CD4-positive, alpha-beta T cell treated with Interleukin-15 for 4 hours (primary cell): ENCODE measurements at places on chromosomes 4 and X.

GRCh38 chr4:125420526-125420925, 105.8 kb downstream of the FAT4 start:
- DNase-seq: no peak

DNA sequence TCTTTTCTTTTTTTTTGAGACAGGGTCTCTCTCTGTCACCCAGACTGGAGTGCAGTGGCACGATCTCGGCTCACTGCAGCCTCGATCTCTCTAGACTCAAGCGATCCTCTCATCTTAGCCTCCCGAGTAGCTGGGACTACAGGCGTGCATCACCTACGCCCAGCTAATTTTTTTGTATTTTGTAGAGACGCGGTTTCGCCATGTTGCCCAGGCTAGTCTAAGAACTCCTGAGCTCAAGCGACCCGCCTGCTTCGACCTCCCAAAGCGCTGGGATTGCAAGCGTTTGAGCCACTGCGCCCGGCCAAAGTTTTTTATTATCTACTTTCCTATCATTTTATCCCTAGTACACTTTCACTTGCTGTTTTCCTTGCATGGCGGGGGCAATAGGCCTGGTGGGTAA, 1.4 kb downstream of the UBA6 start:
- DNase-seq: no peak

DNA sequence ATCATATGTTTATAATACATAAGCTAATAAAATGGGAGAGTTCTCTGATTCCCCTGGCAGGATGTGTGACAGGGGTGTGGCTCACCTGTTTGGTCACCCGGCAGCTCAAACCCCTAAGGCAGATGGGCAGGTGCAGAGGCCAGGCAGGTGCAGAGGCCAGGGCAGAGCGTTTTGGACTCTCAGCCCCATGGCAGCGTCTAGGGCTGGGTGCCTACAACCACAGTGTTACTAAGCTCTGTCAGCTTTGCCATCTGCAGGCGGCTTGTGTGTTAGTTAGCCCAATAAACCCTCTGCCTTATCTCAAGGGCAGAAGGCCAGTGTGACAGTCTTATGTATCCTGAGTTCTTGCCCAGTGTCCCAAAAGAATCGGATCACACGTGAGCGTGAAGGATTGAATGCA, 54.0 kb upstream of the UGT2B15 start:
- DNase-seq: no peak

DNA sequence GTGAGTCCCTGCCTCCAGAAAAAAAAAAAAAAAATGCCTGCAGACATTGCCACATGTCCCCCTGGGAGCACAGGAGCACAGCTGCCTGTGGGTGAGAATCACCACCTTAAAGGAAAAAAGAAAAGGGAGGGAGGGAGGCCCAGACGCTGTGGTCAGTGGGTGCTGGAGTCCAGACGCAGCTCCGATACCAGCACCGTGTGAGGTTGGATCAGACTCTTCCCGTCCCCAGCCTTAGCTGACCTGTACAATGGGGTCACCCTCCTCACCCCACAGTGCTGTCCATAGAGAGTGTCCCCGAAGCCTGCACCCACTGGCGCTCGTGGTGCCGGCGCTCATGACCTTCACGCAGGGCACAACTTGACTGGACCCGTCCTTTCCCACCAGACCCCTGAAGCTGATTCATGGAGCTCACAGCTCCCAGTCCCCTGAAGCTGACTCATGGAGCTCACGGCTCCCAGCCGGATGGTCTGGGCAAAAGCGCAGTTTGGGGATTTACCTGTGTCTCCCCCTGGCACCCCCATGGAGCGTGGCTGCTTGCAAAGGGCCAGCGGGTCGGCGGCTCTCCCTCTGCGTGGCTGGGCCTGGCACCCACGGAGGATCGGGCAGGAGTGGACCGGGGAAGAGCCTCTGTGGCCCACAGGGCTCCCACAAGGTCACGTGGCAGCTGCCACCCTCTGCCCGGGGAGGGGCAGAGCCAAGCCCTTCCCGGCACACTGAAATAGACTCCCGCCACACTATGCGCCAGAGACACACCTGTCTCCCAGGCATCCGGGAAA, 31.4 kb downstream of the ABLIM2 start:
- no peak for DNase-seq

- no peak for DNase-seq
Observed at GRCh38 chr4:13325744-13326143, 158.4 kb downstream of the RAB28 start.

DNA sequence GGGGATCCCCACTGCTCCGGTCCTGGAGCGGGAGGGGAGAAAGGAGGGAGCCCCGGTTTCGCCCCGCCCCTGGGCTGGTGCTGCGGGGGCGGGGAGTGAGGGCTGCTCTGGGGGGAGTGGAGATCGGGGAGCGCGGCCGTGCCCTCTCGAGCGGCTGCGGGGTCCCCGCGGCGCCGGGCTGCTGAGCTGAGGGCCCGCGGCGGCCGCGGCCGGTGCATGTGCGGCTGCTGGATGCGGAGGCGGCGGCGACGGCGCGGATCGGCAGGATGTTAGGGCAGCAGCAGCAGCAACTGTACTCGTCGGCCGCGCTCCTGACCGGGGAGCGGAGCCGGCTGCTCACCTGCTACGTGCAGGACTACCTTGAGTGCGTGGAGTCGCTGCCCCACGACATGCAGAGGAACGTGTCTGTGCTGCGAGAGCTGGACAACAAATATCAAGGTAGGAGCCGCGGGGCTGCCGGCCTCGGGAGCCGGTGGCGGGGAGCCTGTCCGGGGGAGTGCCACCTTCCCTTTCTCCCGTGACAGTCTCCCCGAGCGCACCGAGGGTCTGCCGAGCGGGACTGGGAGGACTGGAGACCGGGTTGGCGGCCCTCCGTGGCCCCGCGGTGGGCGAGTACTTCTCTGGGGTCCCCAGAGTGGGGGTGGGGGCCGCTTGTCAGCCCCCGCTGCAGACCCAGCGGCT, at the start of gene ING2:
TSS of gene ING2 (plus strand) at position 129 of the 681 bp plus-strand sequence. CDS start at position 267, 138 bp downstream.
- DNase-seq: no peak

DNA sequence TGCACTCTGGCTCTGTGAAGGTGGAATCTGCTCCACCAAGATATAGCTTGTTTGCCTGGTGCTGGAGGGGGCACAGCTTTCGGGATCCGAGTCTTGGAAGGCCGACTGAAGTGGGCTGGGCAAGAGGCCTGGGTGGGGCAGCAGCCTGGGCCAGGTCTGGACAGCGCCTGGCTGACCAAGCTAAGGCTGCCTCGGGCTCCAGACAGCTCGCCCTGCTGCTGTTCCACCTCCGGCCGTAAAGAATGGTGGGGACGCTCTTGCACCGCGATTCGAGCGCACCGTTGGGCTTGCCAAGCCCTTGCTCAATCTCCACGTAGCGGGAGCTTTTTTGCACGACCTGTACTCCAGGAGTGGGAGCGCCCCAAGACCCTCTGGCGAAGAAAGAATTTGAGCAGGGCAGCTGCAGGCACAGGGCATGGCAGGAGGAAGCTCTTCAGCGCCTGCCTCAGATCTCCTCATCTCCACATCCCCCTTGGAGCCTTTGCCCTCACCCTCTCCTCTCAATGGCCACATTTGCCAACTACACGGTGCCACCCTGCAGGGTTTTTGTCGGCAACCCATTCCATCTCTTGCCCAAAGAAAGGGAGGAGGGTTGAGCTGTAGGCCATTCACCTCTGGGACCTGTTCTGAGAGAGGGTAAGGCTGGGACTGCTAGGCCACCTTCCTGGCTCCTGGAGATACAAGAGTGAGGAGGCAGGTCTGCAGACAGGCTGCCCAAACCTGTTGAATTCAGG, 18.9 kb downstream of the CNGA2 start:
- DNase-seq: no peak

GRCh38 chr4:99024481-99025275, 29.2 kb downstream of the METAP1 start:
- DNase-seq: no peak

DNA sequence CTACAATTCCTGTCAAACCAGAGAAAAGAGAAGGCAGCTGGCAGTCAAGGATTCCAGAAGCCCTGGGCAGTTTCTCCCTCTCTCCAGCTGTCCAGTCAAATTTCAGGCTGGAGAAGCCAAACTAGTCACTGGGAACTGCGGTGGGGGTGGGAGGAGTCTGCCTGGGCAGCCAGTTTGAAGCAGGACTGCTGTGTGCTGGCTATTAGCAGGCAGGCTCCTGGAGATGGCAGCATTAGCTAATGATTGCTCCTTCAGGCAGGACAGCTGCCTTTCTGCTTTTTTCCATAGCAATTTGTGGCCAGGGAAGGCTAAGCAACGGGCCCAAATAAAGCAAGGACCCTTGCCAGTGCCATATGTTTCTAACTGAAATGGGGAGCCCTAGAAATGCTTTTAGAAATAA, 44.7 kb upstream of the FGF13 start:
- no peak for DNase-seq

DNA sequence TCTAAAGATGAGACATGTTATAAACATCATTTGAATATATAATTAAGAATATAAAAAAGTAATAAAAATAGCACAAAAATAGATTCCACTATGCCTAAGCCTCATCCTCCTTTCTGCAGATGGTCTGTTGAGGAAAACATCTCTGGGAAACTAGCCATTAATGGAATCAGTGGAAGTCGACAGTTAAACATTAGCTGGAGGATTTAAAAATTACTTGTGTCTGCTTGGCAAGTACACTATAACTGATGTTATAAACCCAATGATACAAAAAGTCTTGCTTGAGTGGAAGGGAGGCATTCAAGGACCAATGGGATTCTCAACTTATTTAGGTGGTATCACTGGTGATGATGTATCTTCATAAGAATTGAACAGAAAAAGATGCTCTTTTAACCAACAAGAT, 1598.3 kb downstream of the PCDH18 start:
- DNase-seq: no peak

DNA sequence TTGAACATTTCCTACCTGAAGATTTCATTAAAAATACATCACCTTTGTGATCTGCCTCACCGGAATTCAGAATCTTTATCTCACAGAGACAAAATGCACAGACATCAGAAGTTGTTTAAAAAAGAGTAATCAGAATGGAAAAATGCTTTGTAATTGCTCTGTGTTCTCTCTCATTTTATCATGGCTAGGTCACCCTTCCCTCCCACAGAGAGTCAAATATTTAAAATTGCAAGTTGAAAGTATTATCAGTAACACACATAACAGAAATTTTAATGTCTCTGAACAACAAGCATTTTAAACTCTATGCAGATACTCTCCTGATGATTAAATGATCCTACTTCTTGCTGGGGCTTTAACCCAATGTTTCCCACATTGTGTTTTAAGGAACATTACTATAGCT, 362.0 kb downstream of the CBLL2 start:
- no peak for DNase-seq

DNA sequence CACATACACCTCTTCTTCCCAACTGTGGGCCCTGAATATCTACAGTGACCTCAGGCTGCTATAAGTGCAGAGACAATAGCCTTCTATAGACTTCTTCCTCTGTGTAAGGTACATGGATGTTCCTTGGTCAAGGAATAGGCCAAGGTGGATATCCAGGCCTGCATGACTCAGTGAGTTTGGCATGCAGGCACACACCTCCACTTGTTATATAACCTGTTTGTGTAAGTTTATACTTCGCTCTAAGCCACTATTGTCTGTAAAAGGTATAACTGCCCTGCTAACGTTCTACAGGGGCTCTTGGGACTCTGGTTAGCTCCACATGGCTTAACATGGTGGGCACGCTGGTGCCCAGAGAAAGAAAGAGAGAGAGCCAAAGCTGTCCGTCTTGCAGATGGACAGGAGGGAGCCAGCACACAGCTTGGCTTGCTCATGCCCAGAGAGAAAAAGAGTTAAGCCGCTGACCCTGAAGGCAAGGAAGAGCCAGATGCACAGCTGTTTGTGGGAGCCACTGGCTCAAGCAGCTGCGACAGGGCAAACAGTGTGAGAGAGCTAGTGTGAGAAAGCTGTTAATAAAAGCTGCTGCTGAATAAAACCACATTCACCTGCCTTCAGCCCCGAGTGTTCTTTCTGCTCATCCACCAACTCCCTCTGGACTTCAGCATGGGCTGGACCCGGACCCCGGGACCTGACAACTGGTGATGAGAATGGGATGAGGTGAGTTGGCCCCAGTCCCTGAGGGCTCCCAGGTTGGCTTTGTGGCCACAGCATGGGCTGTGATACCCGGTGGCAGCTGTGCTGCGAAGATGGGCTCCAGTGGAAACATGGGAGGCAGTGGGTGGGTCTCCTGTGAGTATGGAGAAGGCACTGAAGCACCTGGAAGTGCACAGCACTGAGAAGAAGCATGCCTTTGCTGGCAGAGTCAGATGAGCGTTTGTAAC, 44.5 kb upstream of the ZBTB33 start:
- no peak for DNase-seq

DNA sequence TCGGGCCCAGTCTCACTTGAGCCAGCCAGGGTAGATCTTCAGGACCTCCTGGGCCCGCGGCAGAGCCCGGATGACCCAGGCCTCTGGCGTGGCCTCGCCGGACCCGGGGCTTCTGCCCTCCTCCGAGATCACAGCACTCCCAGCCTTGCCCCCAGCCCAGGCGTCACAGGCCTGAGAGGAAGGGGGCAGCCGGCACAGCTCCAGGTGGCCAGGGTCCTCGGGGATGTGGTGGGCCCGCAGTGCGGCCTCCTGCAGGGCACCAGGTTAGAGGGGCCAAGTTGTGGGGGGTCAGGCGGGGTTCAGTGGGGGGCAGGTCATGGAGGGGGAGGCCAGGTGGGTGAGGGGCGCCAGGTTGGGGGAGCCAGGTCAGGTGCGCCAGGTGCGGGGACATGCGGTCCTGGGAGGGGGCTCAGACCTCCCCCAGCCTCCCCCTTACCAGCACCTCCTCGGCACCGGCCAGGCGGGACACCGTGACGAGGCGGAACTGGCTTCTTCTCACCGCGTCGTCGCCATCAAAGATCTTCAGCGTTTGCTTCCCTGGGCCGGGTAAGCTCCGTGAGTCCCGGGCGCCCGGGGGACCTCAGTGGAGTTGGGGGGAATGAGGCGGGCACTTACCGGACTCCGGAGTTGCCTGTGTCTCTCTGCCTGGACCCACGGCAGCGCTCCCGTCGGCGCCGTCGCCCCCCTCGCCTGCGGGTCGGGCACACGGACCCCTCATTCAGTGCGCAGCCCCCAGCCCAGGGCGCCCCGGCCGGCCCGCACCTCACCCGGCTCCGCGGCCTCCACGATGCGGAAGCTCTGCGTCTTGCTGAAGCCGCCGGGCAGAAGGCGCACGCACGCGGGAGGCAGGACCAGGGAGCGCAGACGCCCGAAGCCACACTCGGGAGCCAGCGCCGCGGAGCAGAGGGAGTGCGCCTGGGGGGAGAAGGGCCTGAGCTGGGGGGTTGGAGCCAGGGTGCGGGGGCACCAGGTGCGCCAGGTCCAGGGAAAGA, 6.0 kb downstream of the DGKQ start:
- DNase-seq: no peak
